ENCODE measurements at places on chromosomes 7 and 10.

GRCh38 chr10:24096281-24096680 is 112.7 kb upstream of the KIAA1217 start:
- no peak for DNase-seq

GRCh38 chr10:80529604-80530003 is 8.1 kb upstream of the SH2D4B start:
- DNase-seq = no peak

DNA sequence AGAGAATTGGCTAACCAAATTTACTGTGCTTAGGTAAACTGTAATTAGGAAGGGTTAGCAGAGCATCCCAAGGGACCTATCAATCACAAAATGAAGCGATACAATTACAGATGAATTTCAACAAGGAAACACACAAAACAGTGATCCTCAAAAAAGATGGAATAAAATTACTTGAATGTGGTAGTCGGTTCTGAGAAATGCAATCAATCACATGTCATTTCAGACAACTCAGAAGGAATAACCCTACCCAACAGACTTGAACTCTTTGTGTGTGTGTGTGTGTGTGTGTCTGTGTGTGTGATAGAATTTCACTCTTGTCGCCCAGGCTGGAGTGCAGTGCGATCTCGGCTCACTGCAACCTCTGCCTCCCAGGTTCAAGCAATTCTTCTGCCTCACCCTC is 43.5 kb downstream of the ST8SIA6 start:
- no peak for DNase-seq

- DNase-seq = no peak
Measured at GRCh38 chr10:4824791-4825310, 1.2 kb upstream of the AKR1E2 start.

GRCh38 chr7:122764020-122764419 is 61.3 kb upstream of the RNF148 start:
- no peak for DNase-seq

Data from GM03348 (cell line).